ENCODE measurements at places on chromosomes 7 and 10. TPM values are rescaled to one million over a fixed set of nuclear protein-coding genes. Genes with fewer than 3 reads are reported as not detected.

DNA sequence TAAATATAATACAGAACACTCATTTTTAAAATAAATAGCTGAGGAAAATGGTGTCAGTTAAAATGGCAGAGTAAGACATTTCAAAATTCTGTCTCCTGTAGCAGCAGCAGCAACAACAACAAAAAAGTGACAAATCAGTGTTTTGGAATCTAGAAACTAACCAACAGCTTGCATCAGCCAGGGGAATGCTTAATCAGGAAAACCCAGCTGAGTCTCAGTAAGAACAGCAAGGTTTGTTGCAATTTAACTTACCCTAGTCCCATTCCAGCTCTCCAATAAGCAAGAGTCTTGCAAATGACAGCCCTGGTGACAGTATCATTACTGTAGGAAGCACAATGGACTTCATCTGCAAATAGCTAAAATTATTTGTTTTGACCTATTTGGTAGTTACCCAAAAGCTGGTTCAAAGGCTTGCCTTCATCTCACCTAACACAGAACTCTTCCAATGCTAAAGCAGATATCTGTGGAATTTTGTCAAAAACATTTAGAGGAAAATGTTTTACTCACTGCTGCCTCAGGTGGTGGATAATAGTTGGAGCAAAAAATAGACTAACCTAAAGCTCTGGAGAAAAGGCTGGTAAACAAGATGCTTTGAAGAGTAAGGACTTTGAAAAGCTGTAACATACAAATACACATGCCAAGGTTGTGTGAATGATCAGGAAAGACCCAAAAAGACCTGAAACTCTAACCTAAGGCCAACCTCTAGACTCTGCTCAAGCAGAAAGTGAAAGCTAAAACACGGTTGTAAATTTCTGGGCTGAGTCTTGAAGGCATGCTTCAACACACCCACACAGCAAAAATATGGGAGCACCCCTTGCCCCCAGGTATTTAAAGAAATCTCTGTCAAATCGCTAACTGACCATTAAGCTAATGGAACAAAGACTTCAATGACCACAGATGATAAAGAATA is 9.9 kb upstream of the ARHGAP22 start:
- peak; percentile 81 for DNase-seq

- peak; percentile 13 for DNase-seq
Observed at GRCh38 chr10:15897287-15897686, 37.0 kb upstream of the MINDY3 start.

DNA sequence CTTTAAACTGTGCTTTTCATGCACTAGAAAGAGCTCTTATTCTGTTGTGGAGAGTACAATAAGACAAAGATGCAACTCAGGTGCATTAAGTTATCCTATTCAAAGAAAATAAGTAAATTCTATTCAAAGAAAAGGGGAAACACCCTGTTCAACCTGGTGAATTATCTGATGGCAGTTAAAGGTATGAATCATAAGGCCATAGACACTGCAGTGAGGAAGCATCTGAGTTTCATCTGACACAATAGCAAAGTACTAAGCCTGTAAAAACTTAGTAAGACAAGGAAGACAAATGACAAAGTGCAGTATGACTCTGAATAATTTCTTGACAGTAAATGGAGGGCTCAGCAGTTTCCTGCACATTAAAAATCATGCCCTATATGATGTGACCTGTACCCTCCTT is 91.0 kb upstream of the LRRTM3 start:
- no peak for DNase-seq

HMX3 gene
- not detected for total RNA-seq

MSMB gene
- total RNA-seq, result not detected
